NCI-H69 (cell line): ENCODE measurements at places on chromosomes 6 and 20.

DNA sequence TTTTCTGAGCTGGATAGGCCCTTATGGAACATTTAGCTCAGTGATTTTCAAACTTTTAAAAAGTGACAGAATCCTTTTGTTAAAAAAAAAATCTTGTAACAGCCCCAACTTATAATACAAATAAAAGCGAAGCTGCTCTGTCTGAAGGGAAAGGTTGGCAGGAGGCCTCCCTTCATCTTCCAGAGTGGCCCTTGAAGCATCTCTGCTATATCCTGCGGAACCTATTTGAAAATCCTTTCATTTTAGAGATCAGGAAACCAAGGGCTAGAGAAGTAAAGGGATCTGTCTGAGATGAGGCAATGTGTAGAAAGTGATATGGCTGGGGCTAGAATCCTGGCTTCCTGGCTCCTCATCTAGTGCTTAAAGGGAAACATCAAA lies 107.8 kb downstream of the UBE3D start:
- no peak for DNase-seq

GRCh38 chr20:44477151-44477550 lies 1.5 kb downstream of the TTPAL start:
- DNase-seq = no peak

GRCh38 chr20:25044261-25044560 lies 13.7 kb downstream of the ACSS1 start:
- no peak for DNase-seq

DNA sequence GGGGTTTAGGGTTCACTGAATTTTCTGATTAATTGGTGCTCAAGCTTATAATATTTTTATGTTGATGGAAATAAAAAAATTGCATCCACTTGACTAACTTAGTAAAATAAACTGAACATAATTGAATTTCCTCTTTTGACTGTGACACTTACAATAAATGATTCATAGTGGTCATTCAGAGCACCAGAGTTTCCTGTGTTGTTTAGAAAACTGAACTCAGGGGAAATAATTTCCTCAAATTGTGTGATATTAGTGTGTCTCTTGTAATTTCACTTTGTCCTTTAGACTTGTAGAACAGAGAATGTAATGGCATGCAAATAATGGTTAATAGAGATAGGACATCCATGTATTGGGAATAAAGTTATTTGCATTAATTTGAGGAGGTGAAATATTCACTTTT lies 319.7 kb upstream of the MAN1A1 start:
- DNase-seq = no peak

- DNase-seq = peak; percentile 43
These were observed at the start of gene TRIM15 for GRCh38 chr6:30163090-30163917. Gene TRIM15, plus strand, starts transcription at chr6:30163546. Its CDS starts 139 bp downstream, at chr6:30163685.
